Suprapubic skin (tissue), 4 donors: ENCODE measurements at places on chromosomes 6 and 20. TPM values are rescaled to one million over a fixed set of nuclear protein-coding genes. Genes with fewer than 3 reads are reported as not detected.

Gene SNAI1
- 1.4 TPM for total RNA-seq

Gene AIF1
- 16.3 TPM for total RNA-seq

Gene TGM2
- total RNA-seq: 6.6 TPM

Gene TAGAP
- 1.6 TPM for total RNA-seq

Gene ARFGEF3
- 20.6 TPM for total RNA-seq

Gene RIPPLY2
- total RNA-seq: not detected

DNA sequence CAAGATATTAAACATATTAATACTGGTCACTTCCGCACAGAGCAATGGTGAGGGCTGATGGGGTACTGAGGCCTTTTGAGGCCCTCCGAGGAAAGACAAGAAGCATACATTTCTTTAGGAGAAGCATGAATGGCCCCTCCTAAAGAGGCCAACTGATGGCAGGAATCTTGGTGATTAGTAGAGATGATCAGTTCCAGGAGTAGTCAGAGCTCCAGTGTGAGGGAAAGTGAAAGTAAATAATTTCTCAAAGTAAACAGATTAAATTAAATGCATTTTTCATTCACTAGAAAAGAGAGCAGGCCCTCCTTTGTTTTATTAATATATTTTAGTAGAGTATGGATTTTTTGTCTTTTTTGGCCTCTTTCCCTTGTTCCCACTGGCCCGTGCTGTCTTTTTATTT is 38.2 kb downstream of the NOX3 start:
- DNase-seq: no peak

GRCh38 chr6:150083839-150084238 is 14.9 kb upstream of the ULBP3 start:
- DNase-seq: peak; percentile 29

- DNase-seq: no peak
Measured at GRCh38 chr20:41526327-41526726, 91.8 kb downstream of the CHD6 start.

- DNase-seq: no peak
Measured at GRCh38 chr6:139354189-139354588, 20.3 kb downstream of the CITED2 start.

GRCh38 chr6:108896111-108896661 is 48.0 kb downstream of the ARMC2 start:
- no peak for DNase-seq

- DNase-seq: no peak
Measured at GRCh38 chr20:519999-520398, 23.6 kb downstream of the CSNK2A1 start.

GRCh38 chr6:97189767-97190166 is 93.2 kb downstream of the MMS22L start:
- no peak for DNase-seq

DNA sequence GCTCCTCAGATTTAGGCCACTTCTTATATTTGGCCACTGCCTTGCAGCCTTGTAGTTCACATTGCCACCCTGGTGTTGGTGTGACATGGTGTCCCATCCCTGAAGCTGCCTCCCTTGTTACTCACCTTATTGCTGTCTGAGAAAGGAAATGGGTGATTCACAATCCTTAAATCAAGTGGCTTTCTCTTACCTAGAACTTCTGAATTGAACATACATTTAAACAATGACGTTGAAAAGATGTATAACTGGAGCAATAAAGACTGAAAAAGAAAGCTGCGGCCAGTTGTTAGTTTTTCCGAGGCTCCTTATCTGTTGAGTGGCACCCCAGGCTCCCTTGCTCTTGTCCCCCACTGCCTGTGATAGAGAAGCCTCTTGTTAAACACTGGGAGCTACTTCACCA is 28.8 kb upstream of the GNRH2 start:
- no peak for DNase-seq

GRCh38 chr6:134840086-134840867 is 109.6 kb downstream of the ALDH8A1 start:
- no peak for DNase-seq
